ENCODE measurements at places on chromosomes 13 and 19.

GRCh38 chr13:113816254-113816929, 47.5 kb downstream of the GAS6 start:
- no peak for DNase-seq

- DNase-seq: no peak
Measured at GRCh38 chr19:50008532-50008931, 16.6 kb downstream of the VRK3 start.

GRCh38 chr19:6227156-6227935, 52.4 kb downstream of the MLLT1 start:
- DNase-seq: no peak

DNA sequence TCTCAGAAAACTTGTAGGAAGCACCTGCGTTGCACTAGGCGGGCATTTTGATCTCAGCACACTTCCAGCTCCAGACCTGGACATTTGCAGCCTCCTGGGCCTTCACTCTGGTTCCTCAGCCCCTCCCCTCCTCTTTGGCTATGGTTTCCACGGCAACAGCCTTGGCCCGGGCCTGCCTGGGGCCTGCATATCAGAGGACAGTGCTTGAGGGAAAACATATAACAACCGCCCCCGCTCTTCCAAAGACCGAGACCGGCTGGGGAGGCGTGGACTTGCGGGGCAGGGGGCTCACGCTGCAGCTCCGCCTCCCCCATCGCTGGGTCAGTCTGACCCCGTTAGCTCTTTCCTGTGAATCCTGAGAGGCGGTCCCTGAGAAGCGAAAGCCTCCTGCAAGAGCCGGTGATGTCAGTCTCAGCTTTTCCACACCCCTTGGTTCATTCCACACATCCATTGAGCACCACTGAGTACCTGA, 125.7 kb upstream of the PEG3 start:
- no peak for DNase-seq

DNA sequence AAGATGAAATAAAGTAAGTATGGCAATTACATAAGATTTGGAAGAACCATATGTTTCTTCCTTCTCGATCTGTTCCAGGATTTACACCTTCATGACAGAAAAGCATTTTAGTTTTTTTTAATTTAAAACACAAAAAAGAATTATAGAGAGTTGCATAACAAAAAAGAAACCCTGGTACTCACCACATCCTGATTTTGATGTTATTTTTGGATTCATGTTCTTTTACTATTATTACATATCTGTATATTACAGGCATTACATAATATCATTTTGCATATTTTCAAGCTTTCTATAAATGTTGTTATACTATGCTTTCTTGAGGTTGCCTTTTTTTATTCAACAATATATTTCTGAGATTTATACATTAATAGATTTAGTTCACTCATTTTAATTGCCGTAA, 6.7 kb upstream of the KATNAL1 start:
- DNase-seq: no peak

DNA sequence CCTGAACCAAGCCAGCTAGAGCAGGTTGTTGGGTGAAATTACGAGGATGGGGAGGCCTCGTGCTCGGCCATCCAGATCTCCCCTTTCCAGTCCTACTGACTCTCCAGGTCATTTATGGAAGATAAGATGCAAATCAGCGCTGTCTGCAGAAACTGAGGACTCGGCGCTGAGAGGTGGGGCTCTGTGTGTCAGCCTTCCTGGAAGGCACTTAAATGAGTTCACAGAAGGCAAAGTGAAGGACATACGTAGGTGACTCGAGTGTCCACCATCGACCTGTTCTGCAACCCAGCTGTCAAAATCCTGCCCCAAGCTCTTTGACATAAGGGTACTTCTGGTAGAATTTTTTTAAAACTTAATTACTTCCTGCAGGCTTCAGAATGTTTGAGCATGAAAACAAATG, 86.4 kb downstream of the RAB20 start:
- no peak for DNase-seq

DNA sequence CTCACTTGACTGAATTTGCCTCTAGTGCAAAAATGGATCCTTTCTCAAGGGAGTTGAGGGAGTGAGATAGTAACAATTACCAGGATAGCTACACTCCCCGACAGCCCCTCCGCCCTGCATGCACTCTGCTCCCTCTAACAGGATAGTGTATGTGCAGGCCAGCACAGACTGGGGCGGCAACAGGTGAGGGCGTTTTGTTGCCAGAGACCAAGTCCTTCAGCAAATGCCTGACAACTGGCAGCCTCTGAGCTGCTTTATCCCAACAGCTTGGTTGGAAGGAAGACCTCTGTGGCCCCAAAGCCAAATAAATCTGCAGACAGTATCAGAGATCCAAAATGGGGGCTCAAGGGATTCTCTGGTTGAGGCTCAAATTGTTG, 86.6 kb downstream of the SLC7A1 start:
- DNase-seq: no peak

- no peak for DNase-seq
Measured at GRCh38 chr19:10667867-10668266, 13.7 kb downstream of the ILF3 start.

DNA sequence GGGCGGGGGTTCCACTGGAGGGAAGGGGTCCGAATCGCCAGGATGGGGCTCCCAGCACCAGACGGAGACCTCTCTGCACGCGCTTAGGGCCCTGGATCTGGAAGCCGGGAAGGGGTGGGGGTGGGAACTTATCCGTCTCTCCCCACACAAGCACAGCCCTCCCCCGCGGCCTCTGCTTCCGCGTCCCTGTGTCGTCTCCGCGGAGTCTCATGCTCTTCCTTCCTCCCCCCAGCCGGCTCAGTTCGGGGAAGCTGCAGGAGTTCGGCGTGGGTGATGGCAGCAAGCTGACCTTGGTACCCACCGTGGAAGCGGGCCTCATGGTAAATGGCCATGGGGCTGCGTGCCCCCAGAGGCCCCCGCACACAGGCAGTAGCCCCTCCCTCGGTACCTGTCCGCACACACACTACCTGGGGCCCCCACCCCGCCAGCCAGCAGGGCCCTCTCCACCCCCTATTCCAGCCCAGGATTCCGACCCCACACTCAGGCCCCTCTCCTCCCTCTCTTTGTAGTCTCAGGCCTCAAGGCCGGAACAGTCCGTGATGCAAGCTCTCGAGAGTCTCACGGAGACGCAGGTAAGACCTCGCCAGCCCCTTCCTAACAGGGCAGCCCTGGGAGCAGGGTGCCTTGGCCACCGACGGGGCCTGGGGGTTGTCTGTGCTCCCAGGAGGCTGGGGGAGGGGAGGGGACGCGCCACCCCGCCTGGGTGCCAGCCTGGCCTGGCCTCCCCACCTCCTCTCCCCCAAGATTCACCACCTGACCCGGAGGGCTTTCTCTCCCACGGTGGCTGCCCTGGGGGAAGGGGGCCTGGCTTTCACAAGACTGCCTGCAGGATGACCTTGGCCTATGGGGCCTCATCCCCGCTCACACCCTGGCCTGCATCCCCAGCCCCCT, 3.2 kb downstream of the MIDN start:
- no peak for DNase-seq

DNA sequence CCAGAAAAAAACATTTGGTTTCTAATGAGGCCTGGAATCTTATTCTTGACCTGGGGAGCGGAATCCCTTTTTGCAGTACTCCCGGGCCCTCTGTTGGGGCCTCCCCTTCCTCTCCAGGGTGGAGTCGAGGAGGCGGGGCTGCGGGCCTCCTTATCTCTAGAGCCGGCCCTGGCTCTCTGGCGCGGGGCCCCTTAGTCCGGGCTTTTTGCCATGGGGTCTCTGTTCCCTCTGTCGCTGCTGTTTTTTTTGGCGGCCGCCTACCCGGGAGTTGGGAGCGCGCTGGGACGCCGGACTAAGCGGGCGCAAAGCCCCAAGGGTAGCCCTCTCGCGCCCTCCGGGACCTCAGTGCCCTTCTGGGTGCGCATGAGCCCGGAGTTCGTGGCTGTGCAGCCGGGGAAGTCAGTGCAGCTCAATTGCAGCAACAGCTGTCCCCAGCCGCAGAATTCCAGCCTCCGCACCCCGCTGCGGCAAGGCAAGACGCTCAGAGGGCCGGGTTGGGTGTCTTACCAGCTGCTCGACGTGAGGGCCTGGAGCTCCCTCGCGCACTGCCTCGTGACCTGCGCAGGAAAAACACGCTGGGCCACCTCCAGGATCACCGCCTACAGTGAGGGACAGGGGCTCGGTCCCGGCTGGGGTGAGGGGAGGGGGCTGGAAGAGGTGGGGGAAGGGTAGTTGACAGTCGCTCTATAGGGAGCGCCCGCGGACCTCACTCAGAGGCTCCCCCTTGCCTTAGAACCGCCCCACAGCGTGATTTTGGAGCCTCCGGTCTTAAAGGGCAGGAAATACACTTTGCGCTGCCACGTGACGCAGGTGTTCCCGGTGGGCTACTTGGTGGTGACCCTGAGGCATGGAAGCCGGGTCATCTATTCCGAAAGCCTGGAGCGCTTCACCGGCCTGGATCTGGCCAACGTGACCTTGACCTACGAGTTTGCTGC, at the start of gene ICAM4:
ICAM4 (plus strand) TSS at position 153 of the 935 bp plus-strand sequence; CDS start at position 211, 58 bp downstream.
- no peak for DNase-seq

DNA sequence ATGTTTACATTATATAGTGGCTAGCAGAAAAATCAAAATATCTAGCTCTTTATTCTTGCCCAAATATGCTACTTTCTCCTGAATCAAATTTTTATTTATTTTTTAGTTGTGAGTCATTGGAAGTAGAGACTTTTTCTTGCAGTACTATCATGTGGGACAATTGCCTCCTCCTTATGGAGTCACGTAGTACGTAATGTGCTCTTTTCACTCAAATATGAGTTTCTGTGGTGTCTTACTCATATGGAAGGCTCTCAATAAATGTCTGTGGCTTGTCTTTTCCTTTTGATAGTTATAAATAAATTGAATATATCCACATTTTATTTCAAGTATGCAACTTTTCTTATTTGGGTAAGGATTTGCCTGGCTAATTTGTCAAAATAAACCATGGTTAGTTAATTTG, 1411.0 kb upstream of the SLC10A2 start:
- no peak for DNase-seq

- DNase-seq: no peak
Measured at GRCh38 chr13:99417201-99418102, 83.8 kb upstream of the TM9SF2 start.

GRCh38 chr13:24827799-24828198, 63.8 kb downstream of the RNF17 start:
- DNase-seq: no peak

DNA sequence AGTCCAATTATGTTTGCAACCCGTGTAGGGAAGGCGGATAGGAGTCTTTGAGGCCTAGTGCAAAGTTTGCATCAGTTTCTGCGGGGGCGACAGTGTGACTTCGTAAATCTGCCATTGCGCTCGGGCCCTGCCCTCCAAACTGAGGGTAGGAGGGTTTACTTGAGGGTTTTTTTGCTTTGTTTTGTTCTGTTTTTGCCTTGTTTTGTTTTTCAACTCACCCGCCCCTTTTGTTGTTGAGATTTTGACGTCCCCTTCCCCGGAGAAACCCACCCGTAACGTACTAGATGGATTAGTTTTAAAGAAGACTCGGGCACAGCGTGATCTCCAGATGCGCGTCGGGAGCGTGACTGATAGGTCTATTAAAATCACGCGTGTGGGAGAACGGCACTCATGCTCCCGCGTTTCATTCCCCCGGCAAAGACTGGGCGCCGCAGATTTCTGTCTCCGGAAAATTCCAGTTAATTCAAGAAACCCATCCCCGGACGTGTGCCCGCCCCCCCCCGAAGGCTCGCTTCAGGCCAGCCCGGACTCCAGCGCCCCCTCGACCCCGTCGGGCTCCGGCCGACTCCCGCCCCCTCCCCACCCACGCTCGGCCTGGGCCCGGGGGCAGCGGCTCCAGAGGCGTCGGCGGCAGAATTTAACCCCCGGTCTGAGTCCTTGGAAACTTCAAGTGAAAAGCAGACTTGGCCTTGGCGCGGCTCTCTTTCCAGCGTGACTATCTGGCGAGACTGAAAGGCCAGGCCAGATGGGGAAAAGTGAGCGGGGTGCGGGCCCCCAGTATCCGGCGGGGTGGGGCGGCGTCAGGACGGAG, 5.0 kb downstream of the SOX1 start:
- no peak for DNase-seq

DNA sequence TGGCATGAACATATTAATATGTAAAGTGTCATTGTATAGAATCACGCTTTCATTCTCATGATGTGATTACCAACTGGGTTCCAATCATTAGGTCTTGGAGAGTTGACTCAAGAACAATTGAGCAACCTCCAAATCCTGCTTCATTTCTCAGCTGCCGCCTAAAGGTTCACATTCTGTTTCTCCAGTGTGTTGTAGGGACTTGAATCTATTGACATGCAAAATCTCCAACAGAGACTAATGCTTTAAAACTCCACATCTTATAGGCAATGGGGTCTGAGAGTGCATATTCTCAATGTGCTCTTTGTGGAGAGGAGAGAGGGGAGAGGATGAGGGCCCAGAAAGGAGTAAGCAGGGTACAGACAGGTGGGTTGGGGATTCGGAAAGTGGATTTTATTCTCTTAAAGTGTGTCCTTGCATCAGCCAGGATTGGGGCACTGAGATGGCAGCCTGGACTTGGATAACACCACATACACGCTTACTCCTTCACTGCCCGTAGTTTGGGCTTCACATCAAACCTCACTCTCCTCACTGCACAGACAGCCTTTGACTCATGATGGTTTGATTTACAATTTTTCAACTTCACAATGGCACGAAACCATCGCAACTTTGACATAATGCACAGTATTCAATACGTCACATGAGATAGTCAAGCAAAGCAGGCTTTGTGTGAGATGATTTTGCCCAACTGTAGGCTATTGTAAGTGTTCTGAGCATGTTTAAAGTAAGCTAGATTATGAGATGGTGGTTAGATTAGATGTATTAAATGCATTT, 241.3 kb upstream of the IRS2 start:
- no peak for DNase-seq

GRCh38 chr13:68027306-68027705, 797.2 kb upstream of the PCDH9 start:
- DNase-seq: no peak
